CD4-positive, alpha-beta T cell treated with Interleukin-21 for 1 hour (primary cell): ENCODE measurements at places on chromosomes 12 and 14.

DNA sequence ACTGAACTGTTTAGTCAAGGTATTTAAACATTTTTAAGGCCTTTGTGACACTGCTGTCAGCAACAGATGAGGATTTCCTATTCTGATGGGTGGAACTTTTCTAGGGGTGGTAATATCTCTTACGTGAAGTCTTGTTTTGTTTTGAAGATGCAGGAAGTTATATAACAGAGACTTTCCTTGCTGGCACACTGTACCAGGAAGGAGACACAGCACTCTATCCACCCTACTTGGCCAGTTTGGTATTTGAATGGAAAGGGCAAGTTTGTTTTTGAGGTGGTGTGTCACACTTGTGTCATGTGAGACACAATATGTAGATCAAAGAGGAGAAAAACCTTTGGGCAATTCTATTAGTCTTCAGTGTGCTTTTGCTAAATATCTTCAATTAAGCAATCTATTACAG is 51.6 kb upstream of the SRP54 start:
- peak; percentile 88 for DNase-seq

- DNase-seq = no peak
Observed at GRCh38 chr14:101134851-101135433, 231.4 kb upstream of the RTL1 start.

- DNase-seq = no peak
Observed at GRCh38 chr12:70319605-70320004, 46.5 kb upstream of the KCNMB4 start.

- no peak for DNase-seq
Observed at GRCh38 chr12:107470645-107471044, 215.0 kb upstream of the PWP1 start.

DNA sequence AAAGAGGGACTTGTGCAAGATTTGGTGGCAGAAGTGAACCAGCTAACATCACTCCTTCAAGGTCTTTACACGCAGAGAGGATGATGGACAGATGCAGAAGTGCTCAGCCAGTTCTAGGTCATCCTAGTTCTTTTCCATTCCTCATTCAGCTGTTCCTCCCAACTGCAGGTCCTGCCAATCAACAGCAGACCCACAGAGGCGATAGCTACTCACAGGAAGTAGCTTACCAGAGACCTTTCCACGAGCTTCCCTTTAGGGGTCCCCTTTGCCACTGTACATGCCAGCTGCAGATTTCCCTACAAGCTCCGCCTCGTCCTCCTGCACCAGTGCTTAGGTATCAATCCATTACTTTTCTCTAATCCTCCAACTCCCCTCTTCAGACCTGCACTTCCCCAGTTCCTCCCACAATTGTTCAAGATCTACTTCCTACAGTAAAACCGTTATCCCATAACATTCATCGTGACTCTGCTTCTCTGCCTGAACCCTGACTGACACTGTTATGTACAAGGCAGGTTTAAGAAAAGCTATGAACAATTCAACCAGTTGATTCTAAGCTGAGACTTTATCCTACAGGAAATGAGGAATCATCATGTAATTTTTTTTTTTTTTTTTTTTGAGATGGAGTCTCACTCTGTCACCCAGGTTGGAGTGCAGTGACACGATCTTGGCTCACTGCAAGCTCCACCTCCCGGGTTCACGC is 22.5 kb downstream of the RECQL start:
- no peak for DNase-seq

- DNase-seq = no peak
Observed at GRCh38 chr14:85471156-85471555, 58.8 kb upstream of the FLRT2 start.

GRCh38 chr12:92357584-92358261 is 212.1 kb upstream of the BTG1 start:
- DNase-seq = no peak

DNA sequence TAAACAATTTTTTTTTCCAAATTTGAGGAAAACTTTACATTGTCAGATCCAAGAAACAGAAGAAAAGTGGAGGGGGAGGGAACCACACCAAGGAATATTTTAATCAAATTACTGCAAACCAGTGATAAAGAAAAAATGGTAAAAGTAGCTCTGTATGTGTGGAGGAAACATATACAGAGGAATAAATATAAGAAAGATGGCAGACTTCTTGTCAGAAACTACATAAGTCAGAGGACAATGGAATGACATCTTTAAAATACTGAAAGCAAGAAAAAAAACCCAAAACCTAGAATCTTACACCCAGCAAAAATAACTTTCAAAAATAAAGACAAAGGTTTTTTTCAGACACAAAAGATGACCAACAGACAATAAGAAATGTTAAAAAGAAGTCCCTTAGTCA is 10.2 kb upstream of the LLPH start:
- no peak for DNase-seq

GRCh38 chr12:109020146-109020795 is 597 bp downstream of the SVOP start:
- DNase-seq = no peak

- DNase-seq = no peak
Observed at GRCh38 chr12:98618952-98619351, 25.5 kb downstream of the SLC25A3 start.

DNA sequence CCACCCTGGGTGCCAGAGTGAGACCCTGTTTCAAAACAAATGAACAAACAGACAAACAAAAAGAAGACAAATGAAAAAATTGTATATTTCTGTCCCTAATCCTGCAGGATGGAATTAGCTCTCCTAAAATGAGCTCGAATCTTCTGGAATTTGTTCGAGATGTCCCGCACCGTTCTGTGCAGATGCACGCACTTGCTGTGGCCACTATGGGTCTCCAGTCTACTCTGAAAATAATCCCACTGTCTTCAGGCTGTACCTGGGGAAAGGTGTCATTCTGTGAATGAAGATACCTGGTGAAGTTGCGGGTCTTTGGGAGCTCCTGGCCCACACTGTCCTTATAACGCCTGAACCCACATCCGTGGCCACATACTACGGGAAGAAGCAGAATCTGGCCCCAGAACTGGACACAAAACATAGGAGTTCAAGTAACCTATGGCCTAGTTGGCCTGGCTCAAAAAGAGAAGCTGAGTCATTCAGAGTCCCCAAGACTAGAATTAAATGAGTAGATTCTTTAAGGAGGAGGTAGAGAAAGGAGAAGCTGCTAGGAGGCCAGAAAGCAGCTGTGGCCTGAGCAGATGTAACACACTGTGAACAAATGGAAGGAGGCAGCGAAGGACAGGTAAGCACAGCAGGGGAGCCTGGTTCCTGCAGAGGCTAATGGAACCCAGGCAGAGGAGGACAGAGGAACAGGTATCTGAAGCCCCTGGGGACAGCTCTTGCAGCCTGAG is 108.6 kb downstream of the FOXN3 start:
- no peak for DNase-seq

- DNase-seq = no peak
Observed at GRCh38 chr14:78240567-78240966, 70.4 kb downstream of the NRXN3 start.

- no peak for DNase-seq
Observed at GRCh38 chr14:53874704-53875103, 81.9 kb downstream of the BMP4 start.

DNA sequence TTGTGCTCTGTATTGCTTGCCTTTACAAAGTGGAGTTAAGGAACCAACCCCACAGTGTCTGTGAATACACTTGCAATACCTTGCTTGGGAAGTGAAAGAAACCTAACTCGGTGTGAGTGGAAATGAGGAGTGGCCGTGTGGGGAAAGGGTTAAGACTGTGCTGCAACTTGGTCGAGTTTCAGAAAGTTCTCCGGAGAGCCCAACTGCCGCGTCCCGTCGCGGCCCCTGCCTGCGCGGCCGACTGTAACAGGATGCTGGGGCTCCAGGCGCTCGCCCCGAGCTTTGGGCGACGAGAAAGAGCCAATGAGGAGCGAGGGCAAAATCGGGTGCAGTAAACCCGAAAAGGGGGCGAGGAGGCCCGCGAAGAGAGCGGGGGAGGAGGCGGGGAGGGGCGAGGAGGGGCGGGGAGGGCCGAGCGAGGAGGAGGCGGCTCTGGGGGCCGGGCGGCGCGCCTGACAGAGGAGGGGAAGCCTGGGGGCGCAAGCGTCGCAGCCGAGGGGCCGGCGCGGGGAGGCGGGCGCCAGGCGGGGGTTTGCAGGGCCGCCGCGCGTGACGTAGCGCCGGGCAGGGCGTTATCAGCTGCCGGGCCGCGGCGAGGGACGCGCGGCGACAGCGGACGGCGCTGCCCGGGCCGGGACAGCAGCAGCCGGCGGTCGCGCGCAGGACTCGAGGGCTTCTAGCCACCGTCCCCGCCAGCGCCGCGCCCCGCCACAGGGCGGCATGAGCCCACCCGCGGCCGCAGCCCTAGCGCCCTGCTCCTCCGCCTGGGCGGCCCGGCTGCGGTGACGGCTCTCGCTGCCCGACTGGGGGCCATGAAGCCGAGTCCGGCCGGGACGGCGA is at the start of gene DACT1:
Gene DACT1, plus strand, starts transcription at position 572 of the 840 bp plus-strand sequence. Its CDS starts 241 bp downstream, at position 813.
- DNase-seq = peak; percentile 28

DNA sequence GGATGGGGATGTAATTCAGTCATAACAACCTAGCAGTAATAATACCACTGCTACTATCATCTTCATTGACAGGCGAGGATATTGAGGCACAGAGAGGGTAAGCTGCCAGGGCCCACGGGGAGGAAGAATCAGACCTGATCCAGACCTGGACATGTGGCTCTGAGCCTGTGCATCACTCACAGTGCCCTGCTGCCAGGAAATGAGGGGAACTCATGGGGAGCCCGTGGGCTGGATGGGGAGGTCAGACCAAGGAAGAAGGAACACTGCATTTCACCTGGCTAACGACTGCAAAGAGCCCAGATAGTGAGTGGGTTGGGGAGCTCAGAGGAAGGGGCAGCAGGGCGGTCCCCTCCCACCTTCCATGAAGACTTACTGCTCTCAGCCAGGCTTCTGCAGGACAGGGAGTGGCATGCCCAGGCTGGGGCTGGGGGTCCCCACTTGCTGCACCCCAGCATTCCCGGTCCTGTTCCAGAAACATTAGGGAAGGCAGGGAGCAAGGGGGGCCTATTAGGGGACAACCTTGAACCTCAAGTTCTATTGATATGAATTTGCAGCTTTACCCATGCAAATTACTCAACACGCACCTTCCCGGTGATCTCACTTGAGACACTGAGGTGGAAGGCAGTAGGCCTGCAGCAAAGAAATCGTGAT is 37.7 kb downstream of the CALM1 start:
- DNase-seq = no peak

- DNase-seq = no peak
Observed at GRCh38 chr12:77025782-77026314, 39.5 kb downstream of the E2F7 start.

DNA sequence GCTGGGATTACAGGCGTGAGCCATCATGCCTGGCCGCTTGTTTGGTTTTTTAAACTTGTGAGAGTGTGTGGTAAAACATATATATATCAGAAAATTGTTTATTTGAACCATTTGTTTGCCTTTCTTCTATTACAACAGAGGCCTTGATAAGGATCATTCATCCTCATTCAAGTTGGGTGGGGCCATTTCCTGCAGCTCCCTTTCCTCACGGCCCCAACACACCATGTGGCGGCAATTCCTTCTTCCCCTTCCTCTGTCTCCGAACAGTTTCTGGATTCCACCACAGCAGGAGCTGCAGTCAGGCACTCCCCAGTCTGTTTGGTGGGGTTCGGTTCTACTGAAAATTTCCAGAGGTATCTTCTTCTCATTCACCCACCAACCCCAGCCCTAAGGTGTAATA is 42.0 kb upstream of the RASSF3 start:
- no peak for DNase-seq

DNA sequence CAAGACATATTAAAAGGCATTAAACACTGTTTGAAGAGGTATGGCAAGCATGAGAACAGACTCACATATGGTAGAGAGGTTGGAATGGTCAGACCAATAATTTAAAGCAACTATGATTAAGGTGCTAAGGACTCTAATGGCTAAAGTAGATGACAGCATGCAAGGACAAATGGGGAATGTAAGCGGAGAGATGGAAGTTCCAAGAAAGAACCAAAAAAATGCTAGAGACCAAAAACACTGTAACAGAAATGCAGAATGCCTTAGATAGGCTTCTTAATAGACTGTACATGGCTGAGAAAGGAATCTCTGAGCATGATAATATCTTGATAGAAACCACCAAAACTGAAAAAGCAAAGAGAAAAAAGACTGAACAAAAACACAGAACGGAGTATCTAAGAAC is 77.4 kb downstream of the RIN3 start:
- DNase-seq = no peak

- DNase-seq = no peak
Observed at GRCh38 chr14:54713379-54713778, 146.5 kb downstream of the SAMD4A start.

GRCh38 chr12:80766210-80766609 is 49.5 kb downstream of the MYF5 start:
- no peak for DNase-seq

DNA sequence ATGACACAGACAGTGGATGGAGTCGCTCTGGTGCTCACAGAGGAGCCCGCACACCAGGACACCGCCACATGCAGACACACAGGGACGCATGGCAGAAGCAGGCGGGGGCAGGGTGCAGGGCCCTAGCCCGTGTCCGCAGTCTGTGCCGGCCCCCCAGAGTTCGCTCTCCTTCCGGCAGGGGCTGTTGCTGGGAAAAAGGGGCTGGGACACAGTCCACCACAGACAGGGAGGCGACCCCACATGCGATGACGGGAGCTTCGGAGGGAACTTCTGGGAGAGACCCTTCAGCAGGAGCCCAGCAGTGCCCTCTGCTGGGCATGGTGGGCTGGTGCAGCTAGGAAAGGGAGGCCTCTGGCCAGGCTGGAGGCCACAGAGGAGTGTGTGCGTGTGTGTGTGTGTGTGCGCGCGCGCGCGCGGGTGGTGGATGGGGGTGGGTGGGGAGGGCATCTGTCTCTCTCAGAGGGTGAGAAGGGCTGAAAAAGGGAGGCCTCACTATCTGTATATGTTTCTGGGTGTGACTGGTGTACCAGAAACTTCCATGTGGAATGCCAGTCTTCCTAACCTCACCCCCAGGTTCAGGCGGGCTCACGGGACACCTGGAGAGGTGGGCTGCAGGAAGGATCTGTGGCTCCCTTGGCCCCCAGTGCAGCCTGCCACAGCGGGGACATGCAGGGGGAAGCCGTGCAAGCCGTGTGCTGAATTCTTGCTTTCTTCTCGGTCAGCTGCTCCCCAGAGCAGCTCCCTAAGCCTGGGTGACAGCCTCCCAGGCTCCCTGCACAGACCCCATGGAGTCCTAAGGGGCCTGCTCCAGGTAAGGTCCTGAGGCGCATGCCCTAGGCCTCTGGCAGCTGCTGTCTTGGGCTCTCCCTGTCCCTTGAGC is 60.7 kb downstream of the PLEKHG3 start:
- peak; percentile 77 for DNase-seq
